Stimulated activated CD8-positive, alpha-beta memory T cell treated with anti-CD3 and anti-CD28 coated beads, Interleukin-4, amount 100 ng/mL, for 1 hour (primary cell): ENCODE measurements at places on chromosomes 7 and 10.

DNA sequence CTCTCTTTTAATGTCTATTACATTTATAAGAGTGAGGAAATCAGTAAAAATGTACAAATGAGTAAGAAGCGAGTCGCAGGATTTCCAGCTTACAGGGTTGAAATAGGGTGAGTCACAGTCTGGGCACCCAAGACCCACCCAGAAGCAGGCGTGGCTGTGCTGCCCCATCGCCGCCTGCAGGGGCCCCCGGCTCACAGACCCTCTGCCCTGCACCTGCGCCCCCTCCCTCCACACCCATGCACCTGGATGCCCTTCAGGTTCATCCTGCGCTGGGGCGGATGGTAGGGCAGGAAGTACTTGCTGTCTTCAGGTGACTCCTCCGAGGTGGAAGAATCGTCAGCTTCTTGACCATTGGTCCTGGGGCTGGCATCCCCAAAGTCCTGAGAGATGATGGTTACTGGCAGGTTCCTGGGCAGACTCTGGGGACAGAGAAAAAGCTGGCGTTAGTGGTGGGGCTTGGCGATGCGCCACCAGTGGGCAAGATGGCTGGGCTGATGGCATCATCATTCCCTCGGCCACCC lies 90.2 kb upstream of the GNA12 start:
- no peak for DNase-seq

- DNase-seq: no peak
Measured at GRCh38 chr7:122652876-122653275, 46.0 kb downstream of the RNF133 start.

DNA sequence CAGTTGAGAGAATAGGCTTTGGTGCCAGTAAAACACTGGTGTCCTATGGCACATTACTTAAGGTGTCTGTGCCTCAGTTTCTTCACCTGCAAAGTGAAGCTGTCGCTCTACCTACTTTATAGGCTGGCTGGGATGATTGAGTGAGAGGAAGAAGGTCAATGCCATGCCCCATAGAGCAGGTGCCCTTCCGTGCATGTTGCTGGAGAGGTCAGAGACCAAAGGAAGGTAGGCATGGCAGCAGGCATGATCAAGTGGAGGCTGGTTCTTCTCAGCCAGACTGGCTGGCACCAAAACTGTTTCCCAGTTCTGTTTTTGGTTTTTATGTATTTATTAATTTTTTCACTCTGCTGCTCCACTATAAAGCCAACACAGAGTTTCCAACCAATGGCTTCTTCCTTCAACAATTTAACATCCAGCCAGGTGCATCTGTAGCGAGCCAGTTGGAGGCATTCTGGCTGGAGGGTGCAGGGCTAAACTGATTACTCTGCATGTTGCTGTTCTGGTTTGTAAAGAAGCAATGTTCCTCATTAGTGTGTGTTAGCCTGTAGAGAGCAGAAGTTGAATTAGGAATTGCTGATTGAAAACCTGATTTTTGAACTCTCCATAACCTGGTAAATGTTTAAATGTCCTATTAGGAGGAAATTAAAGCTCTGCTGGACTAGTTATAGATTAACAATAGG lies 144.3 kb upstream of the TNS3 start:
- DNase-seq: no peak

GRCh38 chr10:74507951-74508350 lies 318.4 kb upstream of the KAT6B start:
- DNase-seq: no peak

DNA sequence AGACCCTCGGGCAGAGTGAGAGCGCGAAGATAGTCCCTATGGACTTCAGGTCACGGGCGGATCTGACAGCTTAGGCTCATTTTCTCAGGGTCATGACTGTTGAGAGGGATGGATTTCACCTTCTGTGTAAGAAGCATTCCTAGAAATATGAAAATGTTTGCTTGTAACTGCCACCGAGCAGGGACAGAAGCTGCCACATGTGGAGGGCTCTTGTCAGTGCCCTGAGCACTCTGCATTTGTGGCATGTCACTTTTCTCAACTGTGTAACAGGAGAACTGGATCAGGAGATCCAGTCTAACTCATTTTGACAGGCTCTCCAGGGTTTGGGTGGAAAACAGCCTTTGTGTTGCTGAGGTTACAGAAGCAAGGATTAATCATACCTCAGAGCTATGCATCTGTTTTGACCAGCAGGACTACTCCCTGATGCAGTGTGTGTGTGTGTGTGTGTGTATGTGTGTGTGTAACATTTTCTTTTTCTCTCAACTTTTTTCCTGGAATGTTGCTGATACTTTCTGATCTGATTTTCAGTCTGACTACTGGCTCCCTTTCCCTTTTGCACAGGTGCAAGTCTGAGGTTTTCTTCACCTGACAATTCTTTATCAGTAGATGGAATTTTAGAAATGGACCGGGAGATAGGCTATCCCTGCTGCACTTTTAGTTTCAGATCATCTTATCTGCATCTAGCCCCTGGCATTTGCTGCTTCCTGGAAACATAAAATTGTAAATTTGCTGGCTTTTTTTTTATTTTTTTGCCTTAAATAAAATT lies 183.3 kb downstream of the STK31 start:
- no peak for DNase-seq
